ENCODE measurements at places on chromosomes 5 and 9.

GRCh38 chr9:121252104-121252851 lies 15.7 kb upstream of the GSN start:
- no peak for DNase-seq

DNA sequence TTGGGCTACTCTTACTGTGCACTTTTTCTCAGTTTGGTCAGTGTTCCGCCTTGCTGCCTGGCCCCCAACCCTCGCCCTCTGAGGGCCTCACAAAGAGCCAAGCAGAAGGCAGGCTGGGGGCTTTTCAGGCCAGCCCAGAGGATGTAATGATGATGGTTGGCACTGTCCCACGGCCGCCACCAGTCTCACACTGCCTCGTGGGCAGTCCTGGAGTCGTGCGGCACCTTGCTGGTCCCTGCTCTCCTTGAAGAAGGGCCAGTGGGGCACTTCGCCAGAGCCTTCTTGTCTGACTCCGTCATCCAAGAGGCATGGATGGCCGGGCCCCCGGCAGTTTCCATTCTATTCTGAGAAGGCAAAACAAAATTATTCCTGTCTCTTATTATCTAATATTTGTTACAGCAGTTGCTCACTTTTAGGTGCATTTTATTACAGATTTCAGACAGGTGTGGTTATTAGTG lies 21.0 kb downstream of the TENT4A start:
- no peak for DNase-seq

GRCh38 chr9:82543726-82544125 lies 519.2 kb downstream of the RASEF start:
- DNase-seq = no peak

DNA sequence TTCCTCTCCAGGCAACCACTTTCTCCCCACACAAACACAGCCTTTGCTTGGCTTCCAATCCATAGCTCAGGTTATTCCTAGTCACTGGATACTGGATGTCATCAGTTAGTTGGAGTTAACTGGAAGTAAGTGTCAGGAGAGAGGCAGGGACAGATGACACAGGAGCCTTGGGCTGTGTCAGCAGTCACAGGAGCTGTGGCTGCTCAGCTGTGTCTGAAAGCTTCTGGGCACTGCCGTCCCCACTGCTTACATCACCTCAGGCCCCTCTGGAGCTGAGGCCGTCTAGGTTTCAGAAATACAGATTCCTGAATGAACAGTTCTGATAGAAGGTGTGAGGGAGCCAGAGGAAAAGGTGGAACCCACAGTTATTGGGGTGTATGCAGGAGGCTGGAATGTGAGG lies 17.3 kb upstream of the FAM240B start:
- DNase-seq = no peak

DNA sequence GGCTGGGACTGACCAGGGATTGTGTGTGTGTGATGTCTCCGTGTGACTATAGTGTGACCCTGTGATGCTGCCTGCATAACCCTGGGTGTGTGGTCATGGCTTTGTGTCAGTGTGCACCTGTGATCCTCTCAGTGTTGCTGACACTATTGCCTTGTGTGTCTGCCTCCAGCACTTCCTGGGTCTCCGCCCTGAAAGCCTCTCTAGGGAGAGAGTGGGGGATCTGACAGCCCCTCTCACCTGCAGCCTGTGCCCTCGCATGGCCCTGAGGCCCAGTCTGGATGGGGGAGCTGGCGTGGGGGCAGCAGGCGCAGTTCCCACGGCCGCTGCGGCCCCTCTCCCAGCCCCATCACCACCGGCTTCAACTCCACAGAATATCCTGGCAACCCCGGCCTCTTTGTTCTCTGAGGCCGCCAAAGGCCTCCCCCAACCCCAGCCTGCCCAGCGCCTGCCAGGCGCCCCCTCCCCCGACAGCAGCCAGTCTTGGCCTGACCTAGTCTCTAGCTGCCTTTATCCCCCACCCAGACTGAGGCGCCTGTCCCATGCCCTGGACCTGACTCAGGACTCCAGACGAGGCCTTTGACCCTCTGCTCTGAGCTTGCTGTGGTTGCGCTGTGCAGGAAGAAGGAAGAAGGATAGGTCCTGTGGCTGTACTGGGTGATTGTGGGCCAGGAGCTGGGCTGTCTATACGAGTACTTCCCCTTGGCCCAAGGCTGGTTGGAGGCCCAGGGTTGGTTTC lies 38.7 kb downstream of the CXXC5 start:
- DNase-seq = no peak

DNA sequence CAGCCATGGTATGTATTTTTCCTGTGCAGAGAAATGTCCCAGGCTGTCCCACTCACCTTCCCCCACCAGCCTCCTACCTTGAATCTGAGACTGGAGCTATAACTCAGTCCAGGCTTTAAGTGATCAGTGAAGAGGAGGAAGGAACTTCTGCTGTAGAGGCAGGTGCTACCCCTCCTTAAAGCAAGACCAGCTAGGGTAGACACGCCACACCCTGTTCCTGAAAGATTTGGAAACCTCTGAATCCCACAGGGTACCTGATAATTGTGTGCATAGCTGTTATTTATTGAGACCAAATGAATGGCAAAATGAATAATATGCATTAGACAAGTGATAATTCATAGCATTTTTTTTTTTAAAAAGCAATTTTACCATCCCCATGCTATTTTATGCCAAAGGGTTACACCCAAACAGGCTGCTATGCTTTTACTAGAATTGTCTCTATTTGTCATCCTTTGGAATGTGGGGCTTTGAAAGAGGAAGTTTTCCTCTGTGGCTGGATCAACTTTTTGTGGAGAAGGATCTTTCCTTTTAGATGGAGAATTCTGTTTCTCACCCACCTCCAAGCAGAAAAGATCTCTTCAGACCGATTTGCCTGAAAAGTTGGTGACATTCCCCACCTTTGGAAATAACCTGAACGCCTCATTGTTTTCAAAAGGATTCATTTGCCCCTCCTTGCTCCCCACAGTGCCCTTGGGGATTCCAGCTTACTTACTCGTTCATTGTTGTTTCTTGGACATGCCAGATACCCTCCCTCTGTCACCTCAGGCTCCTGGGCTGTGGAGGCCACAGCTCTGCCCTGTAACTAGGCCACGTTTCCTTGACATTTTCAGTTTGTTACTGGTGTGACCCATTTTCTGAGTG lies 248.7 kb downstream of the NR3C1 start:
- DNase-seq = no peak

DNA sequence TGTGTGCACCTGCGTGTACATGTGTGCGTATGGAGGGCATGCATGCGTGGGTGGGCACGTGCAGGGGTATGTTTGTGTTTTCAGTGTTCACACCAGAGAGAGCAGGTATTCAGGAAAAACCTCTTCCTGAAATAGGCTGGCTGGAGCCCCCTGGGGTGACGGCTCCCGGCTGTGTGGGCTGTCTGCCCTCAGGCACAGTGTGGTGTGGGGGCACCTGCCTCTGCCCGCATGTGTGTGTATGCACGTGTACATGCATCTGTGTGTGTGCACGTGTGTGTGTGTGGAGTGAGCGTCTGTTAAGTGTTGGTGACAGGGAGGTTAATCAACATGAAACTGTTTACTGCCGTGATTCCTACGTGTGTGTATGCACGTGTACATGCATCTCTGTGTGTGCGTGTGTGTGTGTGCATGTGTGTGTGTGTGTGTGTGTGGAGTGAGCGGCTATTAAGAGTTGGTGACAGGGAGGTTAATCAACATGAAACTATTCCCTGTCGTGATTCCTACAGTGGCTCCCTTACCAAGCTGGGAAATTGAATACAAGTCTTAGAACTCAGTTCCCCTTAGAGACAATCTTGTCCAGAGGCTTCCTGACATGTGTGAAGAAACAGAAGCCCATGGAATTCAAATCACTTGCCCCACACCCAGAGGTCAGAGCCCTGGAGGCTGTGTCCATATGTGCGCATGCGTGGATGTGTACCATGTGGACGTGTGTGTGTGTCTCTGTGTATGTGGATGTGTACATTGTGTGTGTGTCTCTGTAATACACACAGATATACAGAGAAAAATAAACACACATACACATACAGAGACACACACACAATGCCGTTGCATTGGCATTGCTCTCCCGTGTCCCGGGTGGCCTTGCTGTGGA lies 372.4 kb upstream of the IRX4 start:
- DNase-seq = no peak

- peak; percentile 61 for DNase-seq
Observed at GRCh38 chr9:77475641-77476473, 172.3 kb downstream of the GNA14 start.

DNA sequence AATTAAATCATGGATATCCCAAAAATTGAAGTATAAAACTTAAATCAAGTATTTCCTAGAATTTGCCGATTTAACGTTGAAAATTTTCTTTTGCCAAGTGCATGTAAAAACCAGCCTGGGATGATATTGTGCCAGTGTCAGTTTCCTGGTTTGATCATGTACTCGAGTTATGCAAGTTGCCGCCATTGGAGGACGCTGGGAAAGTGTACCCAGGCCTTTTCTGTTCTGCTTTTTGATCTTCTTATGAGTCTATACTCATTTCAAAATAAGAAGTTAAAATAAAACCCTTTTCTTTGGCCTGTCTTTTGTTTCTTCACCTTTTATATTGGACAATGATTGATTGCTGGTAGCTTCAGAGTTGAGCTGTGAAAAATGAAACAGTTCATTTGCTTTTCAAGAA lies 93.1 kb upstream of the NFIL3 start:
- no peak for DNase-seq

GRCh38 chr5:92527311-92528078 lies 1053.5 kb downstream of the NR2F1-AS1 start:
- DNase-seq = no peak

DNA sequence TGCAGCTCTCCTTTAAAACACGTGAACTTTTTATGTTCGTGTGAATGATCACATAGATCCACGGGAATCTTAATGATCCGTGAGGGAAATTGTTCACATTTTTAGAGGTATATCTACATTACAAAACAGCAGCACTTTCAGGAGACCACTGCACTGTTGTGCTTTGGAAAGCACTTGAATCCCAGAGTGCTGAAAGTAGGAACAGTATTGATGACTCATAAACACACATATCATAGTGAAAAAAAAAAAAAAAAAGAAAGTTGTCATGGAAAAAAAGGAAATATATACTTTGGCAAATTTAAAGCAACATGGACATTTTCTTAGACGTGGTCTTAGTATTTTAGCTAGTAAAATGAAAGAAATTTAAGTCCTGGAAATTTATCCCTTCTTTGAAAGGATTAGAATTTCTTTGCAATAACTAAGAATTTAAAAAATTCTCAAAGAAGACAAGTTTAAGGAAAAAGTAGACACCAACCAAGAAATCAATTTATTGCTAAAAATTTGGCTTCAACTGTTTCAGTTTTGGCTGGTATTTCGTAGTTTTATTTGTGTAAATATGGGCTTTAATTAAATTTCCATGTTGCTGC lies 55.4 kb downstream of the ADGRV1 start:
- no peak for DNase-seq

DNA sequence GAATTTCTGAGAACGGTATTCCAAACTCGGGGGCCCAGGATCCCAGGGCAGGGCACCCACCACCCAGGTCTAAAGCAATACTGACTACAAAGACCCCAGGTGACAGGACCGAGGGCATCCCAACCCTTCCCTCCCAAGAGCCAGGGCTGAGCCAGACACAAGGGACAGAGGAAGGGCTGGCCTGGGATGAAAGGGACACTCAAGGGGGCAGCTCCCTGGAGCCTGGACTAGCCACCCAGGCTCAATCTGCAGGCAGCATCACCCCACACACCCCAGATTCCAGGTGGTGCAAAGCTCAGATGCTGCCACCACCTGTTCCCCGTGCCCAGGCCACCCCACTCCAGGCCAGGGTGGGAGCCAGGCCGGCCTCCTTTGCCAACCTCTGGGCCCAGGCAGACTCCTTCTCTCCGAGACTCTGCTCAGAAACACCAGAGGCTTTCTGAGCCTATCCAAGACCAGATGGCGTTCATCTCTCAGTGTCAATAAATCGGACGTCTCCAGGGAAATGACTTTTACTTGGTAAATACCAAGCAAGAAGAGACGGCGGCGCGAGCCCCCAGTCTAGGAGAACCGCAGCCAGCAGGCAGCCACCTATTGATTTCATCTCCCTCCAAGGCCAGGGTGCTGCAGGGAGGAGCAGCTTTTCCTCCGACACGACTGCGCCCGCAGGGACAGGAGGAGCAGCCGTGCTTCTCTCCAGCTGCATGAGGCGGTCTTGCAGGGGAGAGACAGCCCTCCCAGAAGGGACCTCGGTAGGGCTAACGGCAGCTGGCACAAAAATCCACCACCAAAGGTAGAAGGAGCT lies 94.1 kb upstream of the ADAMTS2 start:
- DNase-seq = no peak

GRCh38 chr9:105697871-105698270 lies 3.5 kb downstream of the TMEM38B start:
- no peak for DNase-seq

DNA sequence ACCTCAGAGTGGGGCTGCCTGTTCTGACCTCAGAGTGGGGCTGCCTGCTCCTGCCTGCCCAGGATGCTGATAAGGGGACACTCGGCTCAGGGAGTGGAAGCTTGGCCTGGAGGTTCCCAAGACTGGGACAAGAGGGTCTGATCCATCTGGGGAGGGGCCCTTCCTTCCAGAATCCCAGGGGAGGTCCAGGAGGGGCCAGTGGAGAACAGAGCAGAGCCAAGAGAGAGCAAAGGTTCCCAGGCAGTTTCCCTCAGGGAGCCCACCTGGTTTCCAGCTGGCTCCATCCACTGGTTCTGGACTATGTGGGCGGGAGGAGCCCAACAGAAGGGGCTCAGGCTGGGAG lies 49.1 kb upstream of the RNU6ATAC start:
- DNase-seq = no peak

- no peak for DNase-seq
Observed at GRCh38 chr9:35820076-35820475, 5.2 kb upstream of the HINT2 start.

DNA sequence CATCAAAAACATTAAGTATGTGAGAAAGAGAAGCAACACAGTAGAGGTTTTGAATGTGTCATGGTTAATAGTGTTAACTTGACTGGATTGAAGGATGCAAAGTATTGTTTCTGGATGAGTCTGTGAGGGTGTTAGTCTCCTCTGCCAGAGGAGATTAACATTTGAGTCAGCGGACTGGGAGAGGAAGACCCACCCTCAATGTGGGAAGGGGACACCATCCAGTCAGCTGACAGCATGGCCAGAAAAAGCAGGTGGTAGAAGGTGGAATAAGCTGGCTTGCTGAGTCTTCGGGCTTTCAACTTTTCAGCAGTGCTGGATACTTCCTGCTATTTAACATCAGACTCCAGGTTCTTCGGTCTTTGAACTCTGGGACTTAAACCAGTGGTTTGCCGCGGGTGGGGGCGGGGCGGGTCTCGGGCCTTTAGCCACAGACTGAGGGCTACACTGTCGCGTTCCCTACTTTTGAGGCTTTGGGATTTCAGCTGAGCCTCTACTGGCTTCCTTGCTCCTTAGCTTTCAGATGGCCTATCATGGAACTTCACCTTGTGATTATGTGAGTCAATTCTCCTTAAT lies 309.9 kb upstream of the ST8SIA4 start:
- DNase-seq = no peak

- DNase-seq = no peak
Observed at GRCh38 chr9:115642285-115642684, 511.3 kb upstream of the PAPPA start.

GRCh38 chr9:91795598-91796241 lies 154.3 kb downstream of the ROR2 start:
- no peak for DNase-seq
